ENCODE measurements at places on chromosomes 5 and 9.
A peak's percentile ranks its signal among the peaks of the same experiment; 100 is the strongest.

DNA sequence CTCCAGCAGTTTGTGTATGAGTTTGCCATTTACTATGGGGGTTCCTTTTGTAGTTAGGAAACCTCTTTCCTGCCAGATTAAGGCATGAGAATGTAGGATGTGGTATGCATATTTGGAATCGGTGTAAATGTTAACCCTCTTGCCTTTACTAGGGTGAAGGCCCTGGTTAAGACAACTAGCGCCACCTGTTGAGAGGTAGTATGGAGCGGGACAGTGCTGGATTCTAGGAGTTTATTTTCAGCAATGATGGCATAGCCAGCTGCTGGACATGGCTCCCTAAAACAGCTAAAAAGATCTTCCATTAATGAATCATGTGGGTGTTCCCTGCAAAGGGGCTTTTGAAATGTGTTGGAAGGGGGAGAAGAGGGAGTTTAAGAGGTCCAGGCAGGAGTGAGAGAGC, 30.7 kb upstream of the GPX3 start:
- peak; percentile 12 for DNase-seq

- DNase-seq, result no peak
Observed at GRCh38 chr5:159249158-159249557, 13.9 kb upstream of the UBLCP1 start.

DNA sequence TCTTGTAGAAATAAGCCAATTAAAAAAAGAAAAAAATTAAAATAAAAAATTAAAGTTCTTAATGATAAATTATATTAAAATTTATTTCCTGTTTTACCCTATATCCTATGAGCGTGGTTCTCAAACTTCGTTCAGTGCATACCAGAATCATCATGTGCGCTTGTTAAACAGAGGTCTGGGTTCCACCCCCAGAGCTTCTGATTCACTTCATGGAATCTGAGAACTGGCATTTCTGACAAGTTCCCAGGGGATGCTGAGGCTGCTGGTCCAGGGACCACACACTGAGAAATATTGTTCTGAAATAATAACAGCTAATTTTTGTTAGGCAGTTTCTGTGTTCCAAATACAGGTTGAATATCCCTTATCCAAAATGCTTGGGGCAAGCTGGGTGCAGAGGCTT, 79.3 kb downstream of the TMC1 start:
- DNase-seq, result no peak

GRCh38 chr5:96008987-96009647, 47.5 kb upstream of the ELL2 start:
- no peak for DNase-seq

DNA sequence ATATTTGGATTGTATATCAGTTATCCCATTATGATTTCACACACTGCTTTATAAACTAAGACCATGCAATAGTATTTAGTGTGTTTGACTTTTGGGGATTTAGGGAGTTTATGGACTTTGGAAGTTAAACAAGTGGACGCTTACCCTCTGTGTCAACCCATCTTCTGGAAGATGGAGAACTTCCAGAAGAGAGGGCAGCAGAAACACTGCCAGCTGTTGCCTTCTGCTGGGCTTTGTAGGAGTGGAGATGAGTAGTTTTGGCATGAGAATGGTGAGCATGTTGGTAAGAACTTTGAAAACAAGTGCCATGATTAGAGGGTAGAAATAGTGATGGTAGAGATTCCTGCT, 2.2 kb downstream of the DNAJC25 start:
- no peak for DNase-seq
